ENCODE measurements at places on chromosomes 4 and X. TPM values are rescaled to one million over a fixed set of nuclear protein-coding genes. Genes with fewer than 3 reads are reported as not detected.

Gene AMTN
- not detected for polyA plus RNA-seq

Gene KLHL4
- polyA plus RNA-seq = 6.5 TPM

Gene RRH
- 0.43 TPM for polyA plus RNA-seq

Gene HDX
- polyA plus RNA-seq = 6.6 TPM

Gene GLUD2
- polyA plus RNA-seq = 5.6 TPM

Gene DMP1
- polyA plus RNA-seq = not detected

Gene ADAMTS3
- 10.3 TPM for polyA plus RNA-seq

Gene PCSK1N
- polyA plus RNA-seq = 6.8 TPM

Gene FMR1NB
- polyA plus RNA-seq = not detected

Gene MAGEA9B
- polyA plus RNA-seq = not detected

Gene GLRA3
- not detected for polyA plus RNA-seq

Gene NAP1L5
- 17.8 TPM for polyA plus RNA-seq

Gene MYOZ2
- polyA plus RNA-seq = 0.53 TPM

Gene GRIA2
- polyA plus RNA-seq = 1.7 TPM

Gene AMER1
- polyA plus RNA-seq = 7.6 TPM

Gene NOX1
- polyA plus RNA-seq = 0.74 TPM
